ENCODE measurements at places on chromosomes 2 and 18.

- no peak for DNase-seq
These were observed 14.5 kb upstream of the TTR start for GRCh38 chr18:31577195-31577594.

- peak; percentile 86 for DNase-seq
These were observed 1.4 kb upstream of the LAPTM4A start for GRCh38 chr2:20052861-20053281.

DNA sequence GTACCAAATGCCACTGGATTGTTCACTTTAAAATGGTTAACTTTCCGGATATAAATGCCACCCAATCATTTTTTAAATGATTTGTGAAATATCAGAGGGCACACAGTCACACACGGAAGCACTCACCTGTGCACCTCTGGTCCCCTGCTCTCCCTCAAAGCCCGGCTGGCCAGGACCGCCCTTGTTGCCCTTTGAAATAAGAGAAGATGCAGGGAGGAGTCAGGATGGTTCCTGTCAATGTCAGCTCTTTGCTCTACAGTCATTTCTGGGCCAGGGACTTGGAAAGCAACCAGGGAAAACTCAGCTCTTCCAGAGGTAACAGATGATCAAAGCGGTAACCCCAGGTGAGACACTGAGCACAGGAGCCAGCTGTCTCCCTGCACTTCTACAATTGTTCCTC lies 60.7 kb downstream of the COL6A3 start:
- peak; percentile 64 for DNase-seq

- no peak for DNase-seq
These were observed 9.1 kb upstream of the B3GNT7 start for GRCh38 chr2:231386446-231386845.

GRCh38 chr2:219282375-219282774 lies 3.2 kb downstream of the DNAJB2 start:
- DNase-seq, result no peak

- DNase-seq, result no peak
These were observed 70.3 kb downstream of the TMEM17 start for GRCh38 chr2:62435720-62436119.

DNA sequence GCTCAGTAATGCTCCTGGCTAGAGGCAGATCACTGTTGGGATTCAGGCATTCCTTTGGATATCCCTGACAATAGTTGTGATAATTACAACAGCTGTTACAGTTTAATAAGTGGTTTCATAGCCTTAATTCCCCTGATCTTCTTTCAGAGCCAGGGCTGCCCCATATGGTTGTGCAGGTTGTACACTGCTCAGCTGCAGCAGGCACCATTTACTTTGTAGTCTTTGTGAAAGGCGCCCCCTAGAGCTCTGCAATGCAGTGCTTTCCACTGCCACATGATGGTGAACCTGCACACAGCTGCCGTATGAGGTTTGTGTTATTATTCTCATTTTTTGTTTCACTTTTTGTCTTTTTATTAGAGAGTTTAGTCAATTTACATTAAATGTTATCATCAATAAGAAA lies 239.1 kb downstream of the KCNS3 start:
- DNase-seq, result peak; percentile 51

GRCh38 chr18:12031846-12032245 lies 50.5 kb downstream of the IMPA2 start:
- no peak for DNase-seq

- DNase-seq, result peak; percentile 74
These were observed 1.5 kb upstream of the EPHA4 start for GRCh38 chr2:221573430-221574230.

- DNase-seq, result no peak
These were observed 109.6 kb downstream of the GLI2 start for GRCh38 chr2:120845277-120845676.

DNA sequence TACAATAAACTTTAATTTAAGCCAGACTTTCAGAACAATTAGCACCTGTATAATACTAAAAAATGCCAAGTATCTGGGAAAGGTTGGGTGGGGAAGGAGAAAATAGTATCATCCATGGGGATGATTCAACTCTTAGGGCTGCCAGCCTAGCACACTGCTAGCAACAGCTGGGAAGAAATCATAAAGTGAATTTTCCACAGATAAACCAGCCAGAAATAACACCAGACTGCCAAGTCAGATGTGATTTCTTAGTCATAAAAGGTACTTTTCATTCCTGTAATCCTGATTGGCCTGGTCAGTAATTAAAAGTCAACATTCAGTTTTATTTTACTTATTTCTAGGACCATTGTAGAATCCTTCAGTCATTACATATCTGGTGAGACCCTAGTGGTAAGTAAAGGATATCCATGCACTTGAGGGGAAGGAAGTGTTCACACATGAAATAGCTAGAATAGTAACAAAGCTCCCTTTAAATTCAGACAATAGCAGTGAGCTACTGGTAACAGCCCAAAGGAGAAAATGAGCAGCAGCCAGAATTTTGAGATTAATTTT lies 59.4 kb downstream of the LIMS1 start:
- DNase-seq, result peak; percentile 78

GRCh38 chr2:102929721-102930120 lies 167.9 kb downstream of the TMEM182 start:
- no peak for DNase-seq

- no peak for DNase-seq
These were observed 220.2 kb downstream of the BCL11A start for GRCh38 chr2:60333264-60333663.

- no peak for DNase-seq
These were observed 29.5 kb upstream of the ITGB6 start for GRCh38 chr2:160229591-160229990.

- peak; percentile 81 for DNase-seq
These were observed 66.3 kb upstream of the TCF7L1 start for GRCh38 chr2:85066874-85067351.

GRCh38 chr18:50871846-50872245 lies 7.1 kb upstream of the ME2 start:
- DNase-seq, result no peak

GRCh38 chr2:164243315-164243714 lies 378.0 kb downstream of the GRB14 start:
- DNase-seq, result no peak

GRCh38 chr18:3081584-3081991 lies 68.6 kb upstream of the LPIN2 start:
- DNase-seq, result no peak

DNA sequence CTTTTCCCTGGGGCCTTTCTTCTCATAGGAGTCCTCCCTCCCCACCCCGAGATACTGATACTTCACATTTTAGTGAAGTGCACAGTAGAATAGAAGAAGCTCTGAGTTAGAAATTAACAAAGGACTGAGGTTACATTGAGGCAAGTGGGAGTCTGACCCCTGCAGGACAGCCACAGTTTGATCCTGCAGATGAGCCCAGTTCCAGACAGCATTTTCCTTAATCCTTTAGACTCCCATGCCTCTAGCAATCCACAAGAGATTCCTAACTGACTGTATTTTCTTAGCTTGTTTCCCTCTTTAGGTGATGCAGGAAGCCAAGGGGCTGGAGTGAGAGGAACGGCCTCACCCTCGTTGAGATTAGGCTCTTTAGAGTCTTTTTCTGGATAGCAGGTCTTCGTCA lies 204.0 kb downstream of the CYRIA start:
- no peak for DNase-seq

DNA sequence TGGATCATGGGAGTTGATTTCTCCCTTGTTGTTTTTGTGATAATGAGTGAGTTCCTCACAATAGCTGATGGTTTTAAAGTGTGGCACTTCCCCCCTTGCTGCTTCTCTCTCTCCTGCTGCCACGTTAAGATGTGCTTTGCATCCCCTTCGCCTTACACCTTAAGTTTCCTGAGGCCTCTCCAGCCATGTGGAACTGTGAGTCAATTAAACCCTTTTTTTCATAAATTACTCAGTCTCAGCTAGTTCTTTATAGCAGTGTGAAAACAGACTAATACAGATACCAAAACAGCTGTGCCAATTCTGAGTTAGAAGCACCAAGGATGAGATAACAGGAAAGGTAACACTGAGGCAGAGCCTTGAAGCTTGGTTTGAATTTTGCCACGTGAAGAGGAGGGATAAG lies 44.7 kb downstream of the ITSN2 start:
- no peak for DNase-seq

DNA sequence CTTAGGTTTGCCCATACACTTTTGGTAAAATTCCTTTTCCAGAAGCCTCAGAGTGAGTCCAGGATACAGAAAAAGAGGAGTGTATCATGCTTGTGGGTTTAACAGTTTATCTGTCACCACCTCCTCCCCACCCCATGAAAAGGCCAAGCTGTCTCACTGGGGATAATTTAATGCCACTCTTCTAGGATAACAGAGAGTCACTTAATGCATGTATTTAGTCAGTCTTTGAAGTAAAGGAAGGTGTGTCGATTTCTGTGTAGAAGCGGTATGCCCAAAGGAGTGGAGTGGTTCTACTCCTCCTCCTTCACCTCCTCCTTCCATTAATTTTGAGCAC lies 116.4 kb downstream of the QPCT start:
- DNase-seq, result no peak

DNA sequence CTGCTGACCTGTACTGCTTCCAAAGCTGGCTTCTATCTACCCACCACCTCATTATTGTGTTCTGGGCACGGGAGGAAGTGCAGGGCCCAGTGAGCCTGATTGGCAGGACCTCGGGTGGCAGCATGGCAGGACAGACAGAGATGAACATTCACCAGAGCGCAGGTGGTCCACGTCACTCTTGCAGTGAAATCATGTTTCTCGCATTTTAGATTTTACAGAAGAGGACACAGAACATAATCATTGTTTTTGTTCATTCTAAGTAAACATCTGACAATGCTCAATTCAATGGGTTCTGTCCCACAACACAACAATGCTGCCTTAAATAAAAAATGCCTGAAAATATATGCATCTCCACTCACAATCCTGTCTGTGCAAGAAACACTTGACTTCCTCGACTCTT lies 11.5 kb upstream of the BIN1 start:
- no peak for DNase-seq

GRCh38 chr2:20291846-20292408 lies 58.7 kb downstream of the PUM2 start:
- DNase-seq, result no peak

DNA sequence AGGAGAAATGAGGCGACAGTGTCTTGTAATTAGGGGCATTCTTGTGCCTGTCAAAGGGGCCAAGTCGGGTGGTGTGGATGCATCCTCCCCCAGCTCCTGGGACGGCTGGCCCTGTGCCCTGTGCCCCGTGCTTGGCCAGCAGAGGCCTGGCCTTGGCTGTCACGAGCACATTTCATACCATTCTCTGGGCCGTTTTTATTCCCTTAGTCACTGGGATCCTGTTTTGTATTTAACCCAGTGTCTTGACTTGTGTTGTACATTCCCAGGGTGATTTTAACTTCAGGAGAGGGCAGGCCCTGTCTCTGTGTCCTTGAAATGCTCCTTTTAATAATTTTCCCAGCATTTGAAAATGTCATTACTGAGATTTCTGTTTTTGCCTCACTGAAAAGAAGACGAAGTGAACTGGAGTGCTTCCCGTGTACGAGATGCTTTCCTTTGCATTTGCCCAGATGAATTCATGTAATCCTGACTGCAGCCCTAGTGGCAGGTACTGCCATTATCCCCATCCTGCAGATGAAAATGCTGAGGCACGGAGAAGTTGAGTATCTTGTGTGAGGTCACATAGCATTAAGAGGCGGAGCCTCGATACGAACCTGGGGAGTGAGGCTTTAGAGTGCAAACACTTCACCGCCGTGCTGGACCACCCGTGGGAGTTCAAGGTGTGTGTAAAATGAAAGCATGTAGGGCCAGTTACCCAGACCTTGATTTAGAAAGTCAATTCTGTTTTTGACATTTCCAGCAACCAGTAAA lies 57.0 kb downstream of the SH3RF3 start:
- DNase-seq, result no peak

- DNase-seq, result no peak
These were observed 6.9 kb downstream of the SP3 start for GRCh38 chr2:173958198-173958846.

DNA sequence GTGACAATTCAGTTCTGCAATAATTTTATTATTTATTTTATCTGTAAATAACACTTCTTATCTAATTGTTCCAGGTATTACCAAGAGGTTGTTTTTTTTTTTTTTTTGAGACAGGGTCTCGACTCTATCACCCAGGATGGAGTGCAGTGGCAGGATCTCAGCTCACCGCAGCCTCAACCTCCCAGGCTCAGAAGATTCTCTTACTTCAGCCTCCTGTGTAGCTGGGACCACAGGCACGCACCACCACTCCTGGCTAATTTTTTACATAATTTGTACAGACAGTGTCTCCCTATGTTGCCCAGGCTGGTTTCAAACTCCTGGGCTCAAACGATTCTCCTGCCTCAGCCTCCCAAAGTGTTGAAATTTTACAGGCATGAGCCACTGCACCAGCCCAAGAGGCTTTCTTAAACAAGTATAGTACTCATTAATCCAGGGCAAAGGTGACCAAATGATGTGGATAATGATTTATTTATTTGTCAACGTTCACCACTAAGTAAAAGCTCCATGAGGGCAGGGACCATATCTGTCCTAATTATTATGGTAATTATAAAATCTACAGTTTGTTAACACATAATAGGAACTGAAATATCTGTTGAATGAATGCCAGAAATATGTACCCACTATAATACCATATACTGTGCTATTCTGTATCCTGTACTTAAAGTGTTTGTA lies 12.0 kb downstream of the STK17B start:
- DNase-seq, result no peak

- DNase-seq, result no peak
These were observed 217.4 kb downstream of the CDCA7 start for GRCh38 chr2:173571887-173572680.

DNA sequence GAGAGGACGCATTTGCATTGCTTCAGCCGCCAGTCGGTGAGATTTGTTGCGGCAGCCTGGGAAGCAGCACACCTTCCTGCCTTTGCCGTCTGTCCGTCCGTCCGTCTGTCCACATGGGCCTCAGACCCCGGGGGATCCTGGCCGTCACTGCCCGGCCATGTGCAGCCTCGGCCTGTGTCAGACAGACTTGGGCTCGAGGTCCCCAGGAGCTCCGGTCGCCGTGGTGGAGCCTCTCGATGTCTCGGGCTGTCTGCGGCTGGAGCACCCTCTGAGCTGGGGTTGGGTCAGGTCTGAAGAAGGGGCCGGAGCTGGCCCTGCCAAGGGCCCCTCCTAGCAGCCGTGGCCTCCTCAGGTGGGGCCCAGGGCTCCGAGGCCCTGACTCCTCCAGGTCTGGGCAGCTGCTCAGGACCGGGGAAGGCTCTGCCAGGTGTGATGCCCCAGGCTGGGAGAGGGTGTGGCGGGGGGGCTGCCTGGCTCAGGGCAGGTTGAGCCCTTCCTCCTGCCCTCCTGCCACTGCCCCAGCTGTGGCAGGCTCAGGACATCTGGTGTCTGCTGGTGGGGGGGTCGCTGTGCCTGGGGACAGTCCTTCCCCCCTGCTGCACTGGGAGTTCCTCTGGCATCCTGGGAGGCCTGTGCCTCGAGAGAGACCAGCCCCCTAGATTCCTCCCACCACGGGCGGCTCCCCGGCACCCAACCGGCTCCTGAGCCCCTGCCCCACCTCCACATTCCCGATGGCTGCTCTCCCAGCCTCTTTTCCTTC lies 11.8 kb downstream of the NEU4 start:
- no peak for DNase-seq
